GM23248 (cell line): ENCODE measurements at places on chromosomes 6 and 20.
A peak's percentile ranks its signal among the peaks of the same experiment; 100 is the strongest.

- DNase-seq, result peak; percentile 79
These were observed 44.0 kb upstream of the ZBTB24 start for GRCh38 chr6:109526905-109527628.

DNA sequence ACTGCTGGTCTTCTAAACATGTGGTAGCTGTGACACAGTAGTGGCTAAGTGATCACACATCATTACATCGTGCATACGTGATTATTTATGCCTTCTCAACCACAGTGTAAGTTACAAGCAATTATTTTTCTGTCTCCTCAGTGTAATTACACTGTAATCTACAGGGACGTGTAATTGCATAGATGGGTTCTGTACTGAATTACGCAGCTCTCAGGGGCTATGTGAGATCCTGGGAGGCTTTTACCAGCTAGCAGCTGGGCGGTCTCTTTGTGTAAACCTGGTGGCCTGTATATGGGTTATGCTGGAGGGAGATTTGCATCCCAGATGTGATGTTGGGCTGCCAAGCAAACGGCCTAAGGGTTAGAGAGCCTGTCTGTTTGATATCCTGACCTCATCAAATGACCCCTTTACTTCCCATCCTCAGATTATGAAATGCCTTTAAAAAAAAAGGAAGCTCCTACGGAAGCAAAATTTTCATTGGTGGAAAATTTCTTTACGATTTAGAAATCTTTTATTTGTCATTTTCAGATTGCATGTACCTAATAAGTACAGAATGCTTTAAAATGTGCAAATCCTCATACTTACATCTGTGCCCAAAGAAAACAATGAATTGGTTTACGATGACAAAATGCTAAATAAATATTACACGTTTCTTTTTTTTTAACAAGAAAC lies 402.8 kb upstream of the JAG1 start:
- DNase-seq, result no peak

GRCh38 chr6:28727559-28728211 lies 196.1 kb downstream of the TRIM27 start:
- no peak for DNase-seq

DNA sequence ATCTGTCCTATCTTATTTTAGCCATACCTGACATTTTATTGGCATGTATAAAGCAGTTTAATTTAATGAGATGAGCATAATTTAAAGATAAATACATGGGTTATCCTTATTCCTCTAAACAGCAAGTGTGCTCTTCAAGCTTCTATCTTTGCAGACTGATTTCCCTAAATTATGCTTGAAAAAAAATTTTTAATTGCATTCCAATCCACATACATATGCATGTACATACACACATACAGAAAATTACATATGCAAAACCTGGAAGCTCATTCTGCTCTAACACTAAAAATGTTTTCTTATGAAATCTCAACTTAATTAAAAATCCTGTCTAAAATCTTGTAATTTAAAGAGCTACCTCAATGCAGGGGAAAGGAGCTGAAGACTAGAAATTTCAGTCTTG lies 35.3 kb downstream of the FKBP1C start:
- DNase-seq, result no peak

DNA sequence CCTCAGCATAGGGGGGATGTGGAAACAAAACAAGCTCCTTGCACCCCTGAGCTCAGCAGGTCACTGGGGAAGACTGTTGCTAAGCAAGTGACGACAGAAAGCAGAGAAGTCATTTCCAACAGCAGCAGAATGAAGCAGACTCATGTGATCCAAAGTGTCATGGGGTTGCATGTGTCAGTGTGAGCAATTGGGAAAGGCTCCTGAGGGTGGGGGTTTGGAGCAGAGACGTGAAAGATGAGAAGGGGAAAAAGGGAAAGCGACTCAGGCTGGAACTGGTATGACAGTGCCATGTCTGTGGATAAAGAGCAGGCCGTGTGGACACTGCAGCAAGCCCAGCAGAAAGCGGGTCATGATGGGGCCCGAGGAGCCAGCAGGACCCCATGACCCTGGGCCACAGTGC lies 363.9 kb downstream of the PREX1 start:
- DNase-seq, result peak; percentile 69

DNA sequence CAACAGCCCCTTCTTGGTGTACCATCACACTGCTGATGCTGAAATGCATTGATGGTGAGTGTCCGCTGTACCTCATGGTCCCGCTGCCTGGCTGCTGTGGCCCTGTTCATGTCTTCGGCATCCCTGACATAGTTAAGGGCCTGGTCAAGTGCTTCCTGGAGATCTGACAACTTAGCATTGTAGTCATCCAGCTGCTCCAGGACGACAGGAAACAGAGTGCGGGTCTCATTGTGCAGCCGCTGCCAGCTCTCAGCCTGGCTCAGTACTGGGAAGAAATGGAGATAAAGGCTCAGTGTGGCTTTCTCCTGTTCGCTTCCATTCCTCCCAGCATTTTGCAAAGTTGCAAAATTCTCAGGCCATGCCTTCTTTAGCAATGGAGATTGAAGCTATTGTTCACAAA lies 81.8 kb downstream of the LAMA4 start:
- no peak for DNase-seq

GRCh38 chr20:20073801-20074371 lies 21.6 kb downstream of the CFAP61 start:
- no peak for DNase-seq

DNA sequence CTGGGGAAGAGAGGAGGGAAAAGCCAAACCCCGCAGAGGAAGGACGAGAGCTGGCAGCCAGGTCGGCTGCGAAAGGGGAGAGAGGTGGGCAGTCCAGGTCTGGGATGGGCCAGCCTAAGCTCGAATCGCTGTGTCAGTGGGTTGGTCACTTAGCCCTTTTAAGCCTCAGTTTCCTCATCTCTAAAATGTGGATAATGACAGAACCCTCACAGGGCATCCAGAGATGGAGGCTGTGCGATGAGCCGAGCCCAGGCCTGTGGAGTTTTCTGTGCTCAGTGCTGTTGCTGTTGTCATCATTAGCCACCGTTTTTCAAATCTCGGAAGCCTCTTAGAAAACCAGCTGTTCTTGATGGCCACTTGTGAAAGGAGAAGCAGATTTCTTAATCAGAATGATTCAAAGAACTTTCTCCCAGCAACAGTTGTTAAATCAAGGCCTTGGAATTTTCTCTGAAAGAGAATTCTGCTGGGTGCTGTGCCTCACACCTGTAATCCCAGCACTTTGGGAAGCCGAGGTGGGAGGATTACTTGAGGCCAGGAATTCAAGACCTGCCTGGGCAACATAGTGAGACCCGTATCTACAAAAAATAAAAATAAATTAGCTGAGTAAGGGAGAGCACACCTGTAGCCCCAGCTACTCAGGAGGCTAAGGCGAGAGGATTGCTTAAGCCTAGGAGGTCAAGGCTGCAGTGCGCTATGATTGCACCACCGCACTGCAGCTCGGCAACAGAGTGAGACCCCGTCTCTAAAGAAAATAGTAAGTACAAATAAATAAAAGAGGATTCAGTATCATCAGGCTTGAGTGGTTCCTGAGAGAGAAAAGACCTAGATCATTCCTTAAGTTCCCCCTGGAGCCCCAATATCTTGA lies 46.3 kb upstream of the ENTPD6 start:
- DNase-seq, result peak; percentile 15

DNA sequence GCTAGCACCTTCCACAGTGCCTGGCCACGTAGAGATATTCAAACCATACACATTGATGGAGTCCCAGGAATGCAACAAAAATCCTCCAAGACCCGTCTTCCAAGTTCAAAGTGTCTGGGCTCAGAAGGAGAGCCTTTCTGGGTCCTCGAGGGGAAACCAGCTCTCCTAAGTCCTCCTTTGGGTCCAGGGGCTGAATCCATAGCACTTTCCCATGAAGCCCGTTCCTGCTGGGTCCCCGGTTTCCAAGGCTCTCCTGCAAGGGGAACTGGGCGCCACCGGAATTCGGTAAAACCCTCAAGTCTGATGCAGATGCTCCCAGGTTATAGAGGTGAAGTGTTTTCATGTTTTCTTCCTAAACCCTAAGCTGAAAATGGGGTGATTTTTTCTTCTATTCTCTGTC lies 101.2 kb upstream of the SNX9 start:
- no peak for DNase-seq

DNA sequence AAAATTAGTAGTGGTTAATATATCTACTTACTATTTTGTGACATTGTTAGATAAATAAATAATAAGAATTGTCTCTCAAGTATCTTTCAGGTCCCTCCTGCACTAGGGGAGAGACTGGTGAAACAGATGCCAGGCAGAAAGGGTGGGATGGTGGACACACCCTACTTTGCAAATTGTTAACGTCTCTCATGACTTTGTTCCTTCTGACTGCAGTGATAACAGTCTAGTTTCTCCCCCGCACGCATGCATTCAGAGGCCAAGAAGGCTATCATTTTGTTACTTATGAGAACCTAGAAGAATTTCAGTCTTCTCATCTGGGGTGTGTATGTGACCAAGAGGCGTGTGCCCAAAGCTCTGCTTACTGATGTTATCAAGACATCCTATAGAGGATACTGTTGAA lies 152.3 kb downstream of the EDN1 start:
- DNase-seq, result no peak

GRCh38 chr20:56755201-56755600 lies 126.1 kb downstream of the TFAP2C start:
- DNase-seq, result peak; percentile 69

DNA sequence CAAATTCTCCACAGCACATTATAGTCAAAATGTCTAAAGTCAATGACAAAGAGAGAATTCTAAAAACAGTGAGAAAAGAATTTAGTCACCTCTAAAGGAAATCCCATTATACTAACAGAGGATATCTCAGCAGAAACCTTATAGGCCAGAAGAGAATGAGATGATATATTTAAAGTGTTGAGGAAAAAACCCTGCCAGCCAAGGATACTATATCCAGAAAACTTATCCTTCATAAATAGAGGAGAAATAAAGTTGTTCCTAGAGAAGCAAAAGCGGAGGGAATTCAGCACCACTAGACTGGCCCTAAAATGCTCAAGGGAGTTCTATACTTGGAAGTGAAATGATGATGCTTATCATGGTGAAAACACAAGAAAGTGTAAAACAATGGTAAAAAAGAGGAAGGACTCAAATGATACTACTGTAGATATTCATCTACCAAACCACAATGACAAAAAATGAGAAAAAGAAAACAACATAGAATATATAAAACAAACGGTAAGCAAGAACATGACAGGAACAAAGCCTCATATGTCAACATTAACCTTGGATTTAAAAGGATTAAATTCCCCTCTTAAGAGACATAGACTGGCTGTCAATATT lies 16.7 kb downstream of the GPRC6A start:
- DNase-seq, result no peak

GRCh38 chr20:46614503-46614902 lies 36.8 kb downstream of the SLC13A3 start:
- DNase-seq, result no peak

GRCh38 chr6:30315156-30315555 lies 11.6 kb upstream of the TRIM39 start:
- no peak for DNase-seq

- no peak for DNase-seq
These were observed 52.3 kb upstream of the UTRN start for GRCh38 chr6:144232832-144233230.

GRCh38 chr6:119445666-119446065 lies 96.1 kb upstream of the MAN1A1 start:
- DNase-seq, result no peak

GRCh38 chr6:143197377-143197776 lies 136.7 kb downstream of the AIG1 start:
- DNase-seq, result peak; percentile 44

- peak; percentile 43 for DNase-seq
These were observed 44.7 kb downstream of the EYA2 start for GRCh38 chr20:46939031-46939965.

GRCh38 chr6:30840935-30841643 lies 43.2 kb upstream of the DDR1 start:
- no peak for DNase-seq

DNA sequence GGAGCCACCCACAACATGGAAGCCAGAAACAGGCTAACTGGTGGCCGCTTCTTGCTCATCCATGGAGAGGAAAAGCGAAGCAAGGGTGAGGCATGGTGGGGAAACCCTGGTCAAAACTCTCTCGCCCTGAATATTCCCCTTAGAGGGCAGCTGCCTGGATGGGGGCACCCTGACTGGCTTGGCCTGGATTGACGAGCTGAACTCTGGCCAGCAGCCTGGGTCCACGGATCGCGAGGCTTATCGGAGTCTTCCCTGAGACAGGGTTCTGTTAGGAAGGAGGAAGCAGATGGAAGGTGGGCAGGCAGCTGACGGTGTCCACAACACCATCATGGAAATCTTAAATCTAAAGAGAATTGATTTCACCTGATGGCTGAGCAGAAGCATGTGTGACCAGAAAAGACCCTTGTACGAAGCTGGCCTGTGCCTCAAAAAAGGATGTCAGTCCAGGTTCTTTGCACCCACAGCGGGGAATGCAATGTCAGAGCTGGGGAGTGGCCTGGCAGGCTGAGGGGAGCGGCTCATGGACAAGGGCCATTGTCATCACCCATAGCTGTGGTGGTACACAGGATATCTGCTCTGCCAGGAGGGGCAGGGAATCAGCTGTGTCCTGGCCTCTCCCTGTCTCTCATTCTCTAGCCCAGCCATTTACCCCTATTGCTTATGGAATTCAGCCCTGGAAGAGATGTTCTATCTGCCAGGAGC lies 109.4 kb upstream of the SNX9 start:
- no peak for DNase-seq

DNA sequence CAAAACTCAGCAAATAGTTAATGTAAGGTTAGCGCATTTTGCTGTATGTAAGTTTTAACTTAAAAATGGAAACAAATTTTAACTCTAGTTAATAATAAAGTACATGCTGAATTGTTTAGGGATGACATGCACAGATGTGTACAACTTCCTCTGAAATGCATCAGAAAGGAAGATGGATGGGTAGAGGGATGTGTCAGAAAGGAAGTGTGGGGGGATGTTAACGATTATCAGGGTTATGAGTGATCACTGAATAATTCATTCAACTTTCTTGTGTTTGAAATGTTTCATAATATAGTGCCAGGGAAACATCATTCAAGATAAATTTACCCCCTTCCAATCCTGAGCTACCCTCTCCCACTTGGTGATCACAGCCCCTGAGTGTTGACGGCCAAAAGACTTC lies 87.6 kb downstream of the FOXA2 start:
- no peak for DNase-seq

DNA sequence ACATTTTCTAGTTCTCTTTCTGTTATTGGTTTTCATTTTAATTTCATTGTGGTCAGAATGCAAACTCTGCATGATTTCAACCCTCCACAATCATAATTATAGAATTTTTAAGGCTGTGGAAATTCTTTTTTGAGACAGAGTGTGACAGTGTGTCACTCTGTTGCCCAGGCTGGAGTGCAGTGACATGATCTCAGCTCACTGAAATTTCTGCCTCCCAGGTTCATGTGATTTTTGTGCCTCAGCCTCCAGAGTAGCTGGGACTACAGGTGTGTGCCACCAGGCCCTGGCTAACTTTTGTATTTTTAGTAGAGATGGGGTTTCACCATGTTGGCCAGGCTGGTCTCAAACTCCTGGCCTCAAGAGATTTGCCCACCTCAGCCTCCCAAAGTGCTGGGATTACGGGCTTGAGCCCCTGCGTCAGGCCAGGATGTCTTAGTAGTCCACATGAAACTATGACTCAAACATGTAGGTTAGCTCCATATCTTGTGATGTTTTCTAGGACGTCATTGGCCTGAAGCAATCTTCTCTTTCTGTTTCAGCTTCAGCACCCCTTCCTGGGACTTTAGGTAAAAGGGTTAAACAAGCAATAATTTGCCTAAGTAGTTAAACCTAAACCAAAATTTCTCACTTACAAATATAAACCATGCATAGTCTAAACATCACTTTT lies 47.4 kb upstream of the SAMD3 start:
- DNase-seq, result no peak
